ENCODE measurements at places on chromosomes 5 and 9.

DNA sequence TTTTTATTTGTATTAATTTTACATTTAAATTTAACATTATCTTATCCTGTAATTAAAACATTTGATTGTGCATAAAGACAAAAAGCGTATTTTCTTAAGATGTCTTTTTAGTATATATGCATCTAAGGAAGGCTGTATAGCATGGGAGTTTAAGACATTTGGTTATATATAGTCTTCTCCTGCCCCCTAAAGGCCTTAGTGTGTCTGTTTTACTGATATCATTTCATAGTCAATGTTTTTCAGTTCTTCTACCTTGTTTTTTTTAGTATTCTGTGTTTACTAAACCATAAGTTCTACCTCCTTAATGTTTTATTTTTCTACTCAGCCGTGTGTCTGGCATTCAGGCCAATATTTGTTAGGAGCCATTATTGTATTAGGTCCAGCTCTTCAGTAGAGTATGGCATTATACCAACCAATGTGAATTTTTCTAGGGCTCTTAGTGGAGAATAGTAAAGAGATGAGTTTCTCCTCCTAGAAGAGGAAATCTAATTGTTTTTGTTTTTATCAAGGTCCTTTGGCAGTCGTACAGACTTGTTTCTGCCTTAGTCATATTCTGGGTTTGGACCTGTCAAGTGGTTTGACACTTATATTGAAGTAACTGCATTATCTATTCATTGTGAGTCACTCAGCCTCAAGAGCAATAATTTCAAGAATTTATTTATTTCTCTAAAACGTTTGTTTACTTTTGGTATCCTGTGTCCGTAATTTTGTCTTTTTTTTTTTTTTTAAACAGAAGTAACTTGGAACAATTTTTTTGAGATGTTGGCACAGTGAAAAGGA, 74.8 kb downstream of the SLF1 start:
- no peak for DNase-seq

DNA sequence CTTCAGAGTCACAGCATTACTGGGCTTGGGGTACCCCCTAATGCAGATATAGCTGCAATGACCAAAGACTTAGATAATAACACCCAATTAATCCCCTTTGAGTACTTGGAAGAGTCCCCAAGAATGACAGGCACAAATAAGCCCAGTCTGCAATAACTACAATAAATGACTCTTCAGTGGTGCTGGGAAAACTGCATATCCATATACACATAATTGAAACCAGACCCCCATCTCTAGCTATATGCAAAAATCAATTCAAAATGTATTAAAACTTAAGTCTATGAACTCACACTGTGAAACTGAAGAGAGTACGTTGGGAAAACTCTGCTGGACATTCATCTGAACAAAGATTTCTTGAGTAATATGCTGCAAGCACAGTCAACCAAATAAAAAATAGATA, 422.5 kb downstream of the CDH18 start:
- no peak for DNase-seq

DNA sequence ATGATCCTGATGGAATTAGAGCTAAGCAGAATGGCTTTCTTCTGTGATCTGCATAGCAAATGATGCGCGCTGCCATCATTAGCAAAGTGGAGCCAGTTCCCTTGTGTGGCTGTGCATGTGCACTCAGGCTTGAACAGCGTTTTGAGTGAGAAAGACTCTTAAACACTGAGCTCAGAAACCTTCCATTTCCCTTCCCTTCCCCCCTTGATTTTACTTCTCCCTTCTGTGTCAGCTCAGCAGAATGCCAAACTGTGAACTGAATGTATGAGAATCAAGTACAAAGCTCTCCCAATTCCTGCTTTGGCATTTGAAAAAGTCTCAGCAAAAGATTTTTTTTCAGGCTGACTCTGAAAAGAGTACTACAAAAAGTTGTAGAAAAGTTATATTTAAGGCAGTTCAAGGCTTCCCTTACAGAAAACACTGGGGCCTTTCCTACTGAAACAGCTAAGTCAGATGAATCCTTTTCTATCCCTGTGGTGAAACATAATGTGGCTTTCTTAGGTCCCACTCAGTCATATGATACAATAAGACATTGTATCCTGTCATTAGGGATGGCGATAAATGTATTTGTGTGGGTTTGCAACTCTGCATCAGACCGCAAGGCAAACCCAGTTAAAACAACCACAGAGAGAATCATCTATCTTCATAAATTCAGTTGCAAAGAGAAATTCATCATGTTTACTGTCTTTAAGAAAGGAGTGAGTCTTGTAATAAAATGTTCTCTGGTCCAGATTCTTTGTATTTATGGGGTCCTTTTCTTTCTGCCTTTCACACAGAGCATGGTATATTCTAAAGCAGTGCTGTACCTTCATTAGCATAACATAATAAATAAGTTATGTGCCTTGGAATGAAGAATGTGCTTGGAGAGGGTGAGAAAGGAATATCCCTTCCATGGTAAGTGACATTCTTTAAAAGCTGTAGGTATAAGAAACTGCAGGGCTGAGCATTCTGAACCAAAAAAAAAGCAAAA, 222.6 kb downstream of the CAAP1 start:
- no peak for DNase-seq

DNA sequence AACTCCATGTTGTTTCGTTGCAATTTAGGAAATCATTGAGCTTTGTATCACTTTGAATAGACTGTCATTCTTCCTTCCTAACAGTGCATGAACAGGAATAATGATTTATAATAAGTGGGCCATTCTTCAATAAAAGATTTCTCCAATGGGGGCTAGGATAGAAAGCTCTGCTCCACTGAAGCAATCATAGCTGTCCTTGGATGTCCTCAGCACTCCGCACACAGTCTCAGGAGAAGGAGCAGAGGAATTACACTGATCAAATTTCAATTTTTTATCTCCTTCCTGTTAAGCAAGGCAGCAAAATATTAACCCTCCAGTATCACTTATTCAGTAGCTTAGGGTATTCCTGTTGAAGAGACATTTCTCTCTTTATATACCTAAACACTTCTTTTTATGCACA, 532.7 kb upstream of the ST8SIA4 start:
- DNase-seq = no peak

- DNase-seq = no peak
Measured at GRCh38 chr9:73916016-73916673, 581.0 kb upstream of the RORB start.

- peak; percentile 96 for DNase-seq
Measured at GRCh38 chr5:91379914-91380490, 3.1 kb downstream of the ARRDC3 start.

DNA sequence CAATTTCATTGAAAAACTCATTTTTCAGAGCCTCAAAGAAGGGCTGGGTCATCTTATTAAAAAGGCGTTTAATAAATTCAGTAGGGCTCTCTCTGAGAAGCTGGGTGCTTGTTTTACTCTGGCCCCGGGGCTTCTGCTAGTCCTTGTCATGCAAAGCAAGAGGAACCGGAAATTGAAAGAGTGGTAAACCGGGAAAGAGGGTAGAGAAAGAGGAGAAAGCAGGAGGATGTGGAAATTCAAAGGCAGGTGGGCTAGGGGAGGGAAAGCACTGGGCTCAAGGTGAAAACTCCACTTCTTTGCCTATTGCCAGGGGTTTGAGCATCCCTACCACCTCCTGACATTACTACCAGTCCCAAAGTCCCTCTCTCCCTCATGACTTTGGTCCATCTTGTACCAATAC, 64.6 kb upstream of the AGXT2 start:
- DNase-seq = no peak

- DNase-seq = peak; percentile 93
Measured at GRCh38 chr9:97984188-97985057, 1.3 kb downstream of the ANP32B start.
